Stomach (tissue), 19 donors: ENCODE measurements at places on chromosomes 7 and 10.

DNA sequence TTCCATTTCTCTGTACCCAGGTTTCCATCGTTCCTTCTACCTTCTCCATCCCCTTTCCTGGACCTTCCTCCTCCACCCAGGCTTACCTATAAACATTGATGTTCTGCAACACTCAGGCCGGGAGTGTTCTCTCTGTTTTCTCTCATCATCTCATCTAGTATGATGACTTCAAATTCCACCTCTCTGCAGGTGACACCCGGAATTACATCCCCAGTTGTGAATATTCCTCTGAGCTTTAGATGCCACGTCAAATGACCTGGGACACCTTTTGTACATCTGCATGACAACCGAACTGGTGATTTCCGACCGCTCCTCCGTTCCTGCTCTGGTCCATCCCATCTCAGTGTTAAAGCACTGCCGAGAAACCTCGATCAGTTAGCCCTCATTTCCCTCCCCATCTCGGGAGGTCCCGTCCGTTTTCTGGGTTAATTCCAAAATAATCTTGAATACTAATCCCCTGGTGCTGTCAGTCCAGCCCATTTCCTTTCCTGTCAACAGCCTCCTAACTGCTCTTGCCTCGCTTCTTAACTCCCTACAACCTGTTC lies 76.7 kb upstream of the SAMD8 start:
- no peak for DNase-seq

DNA sequence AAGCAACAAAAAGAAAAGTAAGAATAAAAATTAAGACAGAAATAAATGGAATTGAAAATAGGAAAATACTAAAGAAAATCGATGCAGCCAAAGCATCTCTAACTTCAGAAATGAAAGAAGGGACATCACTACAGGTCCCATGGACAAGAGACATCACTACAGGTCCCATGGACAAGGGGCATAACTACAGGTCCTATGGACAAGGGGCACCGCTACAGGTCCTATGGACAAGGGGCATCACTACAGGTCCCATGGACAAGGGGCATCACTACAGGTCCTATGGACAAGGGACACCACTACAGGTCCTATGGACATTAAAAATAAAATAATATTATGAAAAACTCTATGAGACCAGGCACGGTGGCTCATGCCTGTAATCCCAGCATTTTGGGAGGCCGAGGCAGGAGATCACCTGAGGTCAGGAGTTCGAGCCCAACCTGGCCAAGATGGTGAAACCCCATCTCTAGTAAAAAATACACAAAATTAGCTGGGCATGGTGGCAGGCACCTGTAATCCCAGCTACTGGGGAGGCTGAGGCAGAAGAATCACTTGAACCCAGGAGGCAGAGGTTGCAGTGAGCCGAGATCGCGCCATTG lies 101.0 kb upstream of the DNAAF5 start:
- DNase-seq = no peak

- DNase-seq = no peak
Measured at GRCh38 chr10:86366033-86366901, at the start of gene GRID1. Gene GRID1 (minus strand): TSS chr10:86366795.

DNA sequence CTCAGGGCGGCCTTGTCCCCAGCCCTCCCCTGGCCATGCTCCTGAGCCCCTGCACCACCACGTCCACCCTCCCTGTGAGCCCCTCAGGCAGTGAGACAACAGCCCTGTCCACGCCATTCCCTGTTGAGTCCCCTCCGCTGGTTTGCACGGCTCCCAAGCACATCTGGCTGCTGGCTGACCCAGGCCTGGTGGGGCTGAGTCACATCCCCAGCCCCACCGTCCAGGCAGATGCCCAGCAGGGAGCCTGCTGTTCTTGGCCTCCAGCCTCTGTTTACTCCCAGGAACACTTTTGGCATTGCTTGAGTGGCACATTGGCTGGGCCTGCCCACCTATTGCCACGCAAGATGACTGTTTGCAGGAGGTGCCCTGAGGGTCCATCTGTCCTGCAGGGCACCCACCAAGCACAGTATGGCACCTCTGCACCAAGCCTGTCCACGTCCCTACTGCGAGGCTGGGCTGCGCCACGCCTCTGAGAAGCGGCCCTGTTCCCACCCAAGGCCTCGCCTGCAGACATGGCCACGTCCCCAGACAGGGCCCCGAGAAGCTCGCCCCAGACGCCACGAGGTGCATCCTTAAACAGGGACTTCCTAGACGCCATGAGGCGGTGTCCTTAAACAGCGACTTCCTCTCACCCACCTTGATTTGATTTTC lies 48.4 kb upstream of the INPP5A start:
- no peak for DNase-seq

- no peak for DNase-seq
Measured at GRCh38 chr7:52569151-52569550, 466.3 kb upstream of the POM121L12 start.

- DNase-seq = no peak
Measured at GRCh38 chr7:55574051-55574717, 1.9 kb upstream of the VOPP1 start.

GRCh38 chr7:80896906-80897598 lies 21.8 kb downstream of the SEMA3C start:
- no peak for DNase-seq

DNA sequence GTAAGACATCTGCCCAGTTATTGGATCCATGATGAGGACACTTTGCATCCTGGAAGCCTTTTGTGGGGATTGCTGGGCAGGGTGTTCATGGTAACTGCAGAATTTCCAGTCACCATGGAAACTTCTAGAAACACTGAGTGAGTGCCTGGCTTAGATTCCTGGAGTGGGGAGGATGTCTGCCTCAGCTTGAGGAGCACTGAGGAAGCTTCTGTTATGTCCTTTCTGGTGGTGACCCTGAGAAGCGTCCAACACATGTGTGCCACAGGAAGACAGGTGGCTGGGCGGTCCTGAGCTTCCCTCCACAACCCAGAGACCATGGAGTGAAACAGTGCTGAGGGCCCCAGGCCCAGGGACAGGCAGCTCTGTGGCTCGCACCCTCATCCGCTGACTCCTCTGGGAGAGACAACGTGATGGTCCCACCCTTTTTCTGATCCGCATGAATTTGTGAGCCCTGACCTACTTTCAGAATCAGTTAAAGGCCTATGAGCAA lies 191.8 kb upstream of the CXCL12 start:
- DNase-seq = peak; percentile 38

DNA sequence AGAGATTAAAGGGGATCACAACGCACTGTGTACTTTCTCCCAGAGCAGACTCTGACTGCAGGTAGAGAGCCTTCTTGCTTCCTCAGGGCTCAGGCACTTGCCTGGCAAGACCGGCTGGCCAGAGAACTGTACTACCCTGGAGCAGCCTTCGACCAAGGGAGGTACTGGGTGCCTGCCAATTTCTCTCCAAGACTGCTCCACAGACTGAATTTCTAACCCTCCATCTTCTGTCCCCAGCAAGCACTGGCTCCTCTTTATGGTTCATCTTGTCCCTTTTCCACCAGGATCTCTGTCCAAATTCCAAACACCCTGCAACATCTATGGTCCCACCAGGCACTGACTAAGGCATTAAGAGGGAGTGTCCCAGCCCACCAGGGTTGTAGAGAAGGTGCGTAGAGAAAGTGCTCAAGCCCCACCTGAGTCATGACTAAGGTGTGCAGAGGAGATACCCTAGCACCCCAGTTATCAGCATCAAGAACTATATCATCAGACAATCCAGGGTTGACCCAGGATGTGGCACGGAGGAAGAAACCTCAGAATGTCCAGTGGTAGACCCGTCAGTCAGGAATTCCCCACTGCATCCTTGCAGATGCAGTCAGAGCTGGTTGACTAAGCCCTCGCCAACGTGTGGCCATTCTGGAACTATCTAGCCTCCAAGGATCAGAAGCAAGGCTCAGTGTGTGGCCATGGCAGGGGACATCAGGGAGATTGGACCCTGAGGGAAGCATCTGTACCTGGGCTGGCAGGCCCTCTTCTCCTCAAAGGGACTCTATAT lies 60.9 kb upstream of the CAMK2B start:
- DNase-seq = peak; percentile 1

DNA sequence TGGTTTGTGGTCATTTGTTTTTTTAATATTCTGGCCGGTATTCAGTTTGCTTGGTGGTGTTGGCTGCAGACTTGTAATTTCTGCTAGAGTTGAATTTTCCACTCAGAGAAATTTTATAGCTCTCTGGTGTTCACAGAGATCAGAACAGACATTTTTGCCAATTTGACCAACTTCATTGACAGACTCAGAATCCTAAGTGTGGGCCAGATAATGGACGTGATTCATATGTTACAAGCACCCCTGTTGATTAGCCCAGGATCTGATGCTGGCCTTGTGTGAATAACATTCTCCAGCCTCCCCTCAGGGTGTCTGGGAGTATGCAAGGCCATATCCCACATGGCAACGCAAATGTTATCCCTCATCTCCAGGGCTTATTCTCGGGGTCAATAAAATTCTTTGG lies 283.8 kb downstream of the C7orf25 start:
- DNase-seq = peak; percentile 13
